ENCODE measurements at places on chromosomes 5 and 9.

DNA sequence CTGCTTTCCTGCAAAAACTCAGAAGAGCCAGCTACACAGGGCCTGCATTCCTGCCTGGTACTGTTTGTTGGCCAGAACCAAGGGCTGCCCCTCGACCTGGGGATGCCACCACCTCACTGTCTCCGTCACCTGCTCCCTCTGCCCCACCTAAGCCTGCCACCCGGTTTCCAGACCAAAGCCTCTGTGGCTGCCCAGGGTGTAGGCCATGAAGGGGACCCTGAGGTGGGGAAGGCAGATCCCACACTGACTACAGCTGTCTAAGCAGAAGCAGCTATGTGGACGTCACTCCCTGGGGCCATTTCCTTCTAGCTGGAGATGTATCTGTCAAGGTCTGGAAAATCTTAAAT lies 35.8 kb downstream of the RASGEF1C start:
- no peak for DNase-seq

DNA sequence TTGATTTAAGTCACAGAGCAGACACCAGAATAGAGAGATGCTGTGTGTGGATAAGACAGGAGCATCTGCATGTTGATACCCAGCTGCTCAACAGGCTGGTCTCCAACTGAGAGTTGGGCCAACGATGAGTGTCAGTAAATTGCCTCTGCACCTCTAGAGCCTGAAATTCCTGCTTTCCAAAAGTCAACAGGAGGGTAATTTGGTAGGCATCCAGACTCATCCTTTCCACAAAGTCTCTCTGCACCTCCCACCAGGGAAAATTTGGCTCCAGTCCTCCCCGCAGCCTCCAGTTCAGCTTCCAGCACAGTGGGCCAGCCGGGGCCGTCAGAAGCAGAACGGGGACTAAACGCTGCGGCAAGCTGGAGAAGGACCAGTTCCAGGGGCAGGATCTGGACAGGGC lies 136.9 kb downstream of the RFK start:
- DNase-seq = no peak

- no peak for DNase-seq
Measured at GRCh38 chr9:83247732-83248131, 184.8 kb upstream of the RASEF start.

GRCh38 chr5:76831110-76831452 lies 12.3 kb downstream of the F2RL1 start:
- DNase-seq = no peak

DNA sequence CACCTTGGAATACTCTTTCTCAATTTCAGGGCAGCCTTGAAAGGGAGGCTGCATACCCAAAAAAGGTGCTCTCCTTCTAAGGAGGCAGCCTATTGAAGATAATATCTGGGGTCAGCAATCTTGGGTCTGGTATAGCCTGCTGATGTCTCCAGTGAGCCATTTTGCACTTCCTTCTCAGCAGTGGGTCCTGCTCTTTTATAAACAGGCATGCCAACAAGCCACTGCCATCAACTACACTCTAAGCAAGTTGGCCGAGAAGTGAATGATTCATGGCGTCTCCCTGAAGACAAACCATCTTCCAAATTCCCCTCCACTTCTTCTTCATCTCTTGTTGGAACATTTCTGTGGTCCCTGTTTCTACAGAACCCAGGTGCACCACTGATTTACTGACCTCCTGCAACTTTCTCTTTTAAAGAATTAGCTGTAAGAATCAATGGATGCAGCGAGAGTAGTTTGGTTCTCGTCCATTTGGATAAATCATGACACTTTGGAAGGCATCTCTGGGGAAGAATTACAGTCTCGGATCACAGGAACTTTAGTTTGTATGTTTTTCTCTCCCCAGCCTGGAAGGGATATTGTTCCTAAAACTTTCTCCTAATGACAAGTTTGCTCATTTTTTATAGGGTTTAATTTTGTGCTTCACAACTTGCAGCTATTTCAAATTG lies 108.3 kb downstream of the INSYN2B start:
- DNase-seq = no peak

DNA sequence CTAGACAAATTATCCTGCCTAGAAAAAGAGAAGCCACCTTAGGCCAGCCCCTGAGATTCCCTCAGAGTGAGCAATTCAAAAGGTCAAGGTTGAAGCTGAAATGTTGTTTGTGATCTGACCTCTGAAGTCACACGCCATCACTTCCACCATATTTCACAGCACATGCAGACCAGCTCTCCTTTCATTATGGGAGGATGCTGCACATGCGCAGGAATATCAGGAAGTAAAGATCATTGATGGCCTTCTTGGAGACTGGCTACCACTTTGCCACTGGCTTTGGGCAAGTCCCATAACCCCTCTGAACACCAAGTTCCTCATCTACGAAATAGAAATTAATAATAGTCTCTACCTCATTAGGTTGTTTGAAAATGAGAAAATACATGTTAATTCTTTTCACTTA lies 39.5 kb downstream of the CDO1 start:
- no peak for DNase-seq

DNA sequence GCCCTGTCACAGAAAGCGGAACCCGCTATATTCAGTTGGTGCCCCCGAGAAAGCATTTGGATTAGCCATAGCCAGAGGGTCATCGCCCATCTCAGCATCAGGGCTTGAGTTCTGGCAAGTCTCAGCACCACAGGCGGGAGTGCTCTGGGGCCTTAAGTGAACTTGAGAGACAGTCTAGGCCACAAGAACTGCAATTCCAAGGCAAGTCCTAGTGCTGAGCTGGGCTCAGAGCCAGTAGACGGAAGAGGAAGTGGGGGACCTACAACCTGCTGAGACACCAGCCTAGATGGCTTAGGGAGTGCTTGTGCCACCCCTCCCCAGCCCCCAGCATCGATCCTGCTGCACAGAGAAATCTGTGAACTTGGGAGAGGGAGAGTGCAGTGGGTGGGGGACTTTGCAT lies 594.9 kb downstream of the CCDC171 start:
- DNase-seq = no peak

DNA sequence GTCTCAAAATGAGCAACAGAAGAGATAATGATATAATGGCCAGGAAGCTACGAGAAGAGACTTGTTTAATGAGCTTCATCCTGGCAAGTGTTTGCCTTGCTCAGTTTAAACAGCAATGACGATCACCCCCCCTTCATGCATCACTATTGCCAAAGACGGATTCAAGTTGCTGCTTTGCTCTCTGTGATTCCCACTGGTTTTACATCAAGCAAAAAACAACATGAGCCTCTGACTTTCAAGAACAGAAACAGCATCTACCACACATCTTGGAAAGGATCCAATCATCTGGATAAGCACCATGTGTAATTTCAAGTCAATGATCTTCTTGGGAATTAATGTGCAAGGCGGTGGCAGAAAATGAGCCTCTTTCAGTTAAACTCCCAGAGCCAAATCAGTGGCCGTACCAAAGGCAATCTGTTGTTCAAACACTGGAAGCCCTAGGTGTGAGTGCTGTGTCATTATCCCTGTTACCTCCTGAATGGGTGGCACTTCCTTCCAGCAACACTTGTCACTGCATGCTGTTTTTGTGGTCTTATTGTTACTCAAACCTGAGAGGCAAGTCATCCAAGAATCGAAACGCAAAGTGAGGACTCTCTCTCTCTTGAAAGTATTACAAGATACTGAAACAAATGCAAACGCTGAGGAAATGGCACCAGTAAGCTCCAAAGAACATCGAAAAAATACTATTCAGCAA lies 72.8 kb downstream of the MED27 start:
- DNase-seq = no peak

DNA sequence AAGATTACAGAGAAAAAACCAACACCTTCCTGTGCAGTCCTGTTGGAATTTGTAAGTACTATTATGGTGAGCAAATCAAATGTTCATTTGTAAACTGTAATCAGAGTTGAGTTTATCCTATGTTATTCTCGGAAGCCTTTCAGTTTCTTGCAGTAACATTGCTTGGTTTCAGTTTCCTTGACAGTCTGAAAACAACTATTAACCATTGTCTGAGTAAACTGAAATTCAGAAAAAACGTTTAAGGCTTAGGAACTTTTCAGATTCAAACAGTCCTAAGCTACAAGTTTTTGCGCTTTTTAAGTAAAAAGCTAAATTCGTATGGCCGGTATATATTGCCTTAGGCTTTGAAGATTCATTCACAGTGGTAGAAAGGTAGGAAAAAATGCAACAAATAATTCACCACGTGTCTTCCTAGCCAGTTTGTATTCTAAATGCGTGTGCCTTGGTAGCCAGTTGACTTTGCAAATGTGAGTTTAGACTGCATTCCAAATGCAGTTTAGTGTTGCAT lies 2.5 kb downstream of the GPBP1 start:
- no peak for DNase-seq
